Hippocampal formation (tissue), 2 donors: ENCODE measurements at places on chromosomes 12 and 14.
A peak's percentile ranks its signal among the peaks of the same experiment; 100 is the strongest.

DNA sequence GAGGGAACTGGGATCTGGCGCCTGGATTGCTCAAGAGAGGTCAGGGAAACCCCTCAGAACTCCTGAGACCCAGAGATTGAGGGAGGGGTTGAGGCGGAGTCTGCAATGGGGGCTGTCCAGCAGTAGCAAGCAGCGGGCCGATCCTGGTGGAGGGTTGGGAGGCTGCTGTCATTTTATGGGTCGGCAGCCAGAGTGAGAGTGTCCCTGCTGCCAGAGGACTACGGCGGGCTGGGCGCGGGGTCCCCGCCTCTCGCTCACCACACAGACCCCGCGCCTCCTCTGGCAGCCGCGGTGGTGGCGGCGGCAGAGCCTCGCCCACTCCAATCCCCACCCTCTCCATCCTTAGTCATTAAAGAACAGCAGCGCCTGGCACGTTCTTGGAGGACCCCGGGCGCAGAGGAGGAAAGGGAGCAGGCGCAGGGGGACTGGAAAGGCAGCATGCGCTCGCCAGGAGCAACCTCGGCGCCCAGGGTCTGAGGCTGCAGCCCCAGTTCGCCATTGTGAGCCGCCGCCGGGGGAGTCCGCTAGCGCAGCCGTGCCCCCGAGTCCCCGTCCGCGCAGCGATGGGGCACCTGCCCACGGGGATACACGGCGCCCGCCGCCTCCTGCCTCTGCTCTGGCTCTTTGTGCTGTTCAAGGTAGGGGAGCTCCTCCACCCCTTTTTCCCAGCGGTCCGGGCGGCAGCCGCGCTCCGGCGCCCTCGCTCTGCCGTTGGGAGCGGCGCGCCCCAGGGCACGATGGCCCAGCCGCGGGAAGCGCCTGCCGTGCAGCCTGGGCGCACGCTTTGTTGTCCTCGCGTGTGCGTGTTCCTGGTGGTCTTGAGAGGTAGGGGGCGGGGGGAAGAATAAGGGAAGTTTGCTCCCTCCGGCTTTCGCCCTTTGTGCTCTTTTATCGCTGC lies at the start of gene PTPRO:
Gene PTPRO (plus strand): TSS at position 345 of the 898 bp plus-strand sequence.
- no peak for DNase-seq

GRCh38 chr12:98401427-98401826 lies 114.0 kb upstream of the TMPO start:
- no peak for DNase-seq

DNA sequence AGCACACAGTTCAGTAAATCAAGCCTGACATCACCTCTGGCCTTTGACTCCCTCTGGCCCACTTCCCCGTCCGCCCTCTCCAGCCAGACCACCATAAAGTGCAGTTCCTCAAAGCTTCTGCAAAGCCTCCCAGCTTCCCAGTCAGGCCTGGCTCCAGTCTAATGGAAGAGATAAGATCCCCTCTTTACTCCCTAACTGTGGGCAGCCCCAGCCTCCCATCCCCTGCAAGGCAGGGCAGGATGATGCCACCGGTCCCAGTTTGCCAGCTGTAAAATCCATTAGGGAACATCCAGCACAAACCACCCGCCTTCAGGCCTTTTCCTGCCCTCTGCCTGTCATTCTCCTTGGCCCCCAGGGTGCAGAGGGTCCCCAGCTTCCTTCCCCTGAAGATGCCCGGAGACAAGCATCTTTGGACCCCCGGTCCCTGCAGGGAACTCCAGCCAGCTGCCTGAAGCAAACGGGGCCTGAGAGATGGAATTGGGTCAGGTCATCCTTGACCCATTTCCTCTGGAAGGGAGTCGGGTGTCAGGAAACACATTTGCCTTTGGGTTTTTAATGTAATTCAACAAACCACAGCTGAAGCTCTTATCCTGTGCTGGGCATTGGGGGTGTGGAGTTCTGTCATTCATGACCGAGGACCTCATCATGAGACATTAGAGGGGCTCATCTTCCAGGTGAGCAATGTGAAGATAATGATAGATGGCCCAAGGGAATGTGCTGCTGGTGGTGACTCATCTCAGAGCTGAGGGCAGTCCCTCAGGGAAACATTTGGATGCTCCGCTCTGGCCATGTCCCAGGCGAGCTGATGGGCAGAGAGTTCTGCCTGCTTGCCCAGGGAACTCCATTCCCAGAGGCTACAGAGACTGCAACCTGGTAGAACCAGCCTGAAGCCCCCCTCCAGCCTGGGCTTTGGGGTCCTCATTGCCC lies 93.8 kb upstream of the CLMN start:
- DNase-seq, result no peak

- no peak for DNase-seq
Observed at GRCh38 chr14:36271939-36272907, 48.2 kb downstream of the MBIP start.

- no peak for DNase-seq
Observed at GRCh38 chr12:46267825-46268582, 839 bp downstream of the SLC38A1 start.

DNA sequence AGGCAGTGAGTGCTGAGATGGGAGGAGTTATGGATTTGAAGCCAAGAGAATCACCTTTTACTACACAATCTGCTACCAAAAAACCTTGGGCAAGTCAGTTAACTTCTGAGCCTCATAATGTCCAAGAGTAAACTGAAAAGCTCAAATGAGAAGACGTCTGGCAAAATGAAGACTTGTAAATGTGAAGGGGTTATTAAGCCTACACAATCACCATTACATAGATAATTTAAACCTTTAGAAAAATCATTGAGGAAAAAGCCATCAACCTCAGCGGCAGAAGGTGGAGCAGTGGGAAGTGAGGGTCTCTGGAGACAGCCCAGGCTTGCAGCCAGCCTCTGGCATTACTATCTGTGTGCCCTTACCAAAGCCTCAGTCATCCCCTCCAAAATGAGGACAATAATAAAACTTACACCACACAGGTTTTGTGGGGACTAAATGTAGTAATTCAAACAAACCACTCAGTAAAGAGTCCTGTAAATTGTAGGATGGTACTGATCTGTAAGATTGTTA lies 50.5 kb upstream of the CCDC175 start:
- DNase-seq, result no peak

- no peak for DNase-seq
Observed at GRCh38 chr12:10389904-10390303, at the start of gene KLRK1. Gene KLRK1 (minus strand): TSS chr12:10390041. CDS start chr12:10388810, 1,231 bp downstream.

DNA sequence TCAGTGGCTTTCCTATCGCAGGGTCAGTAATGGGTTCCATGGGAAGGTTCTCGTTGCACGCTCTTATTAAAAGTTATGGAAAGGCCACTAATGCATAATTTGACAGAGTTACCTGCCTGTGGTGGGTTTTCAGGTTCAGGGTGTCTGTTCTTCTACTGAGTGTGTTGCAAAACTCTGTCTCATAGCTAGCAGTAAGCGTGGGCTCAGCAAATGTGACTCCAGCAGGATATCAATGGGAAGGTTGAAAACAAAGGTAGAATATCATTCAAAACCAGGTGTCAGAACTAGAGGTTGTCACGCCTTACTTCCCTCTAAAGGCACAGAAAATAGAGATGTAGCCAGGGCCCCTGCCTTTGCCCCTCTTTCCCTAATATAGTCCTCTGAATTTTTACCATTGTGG lies 24.9 kb downstream of the UBE3B start:
- no peak for DNase-seq

GRCh38 chr12:130981074-130981742 lies 27.5 kb downstream of the ADGRD1 start:
- no peak for DNase-seq

GRCh38 chr12:96912943-96913342 lies 5.9 kb downstream of the NEDD1 start:
- DNase-seq, result no peak

DNA sequence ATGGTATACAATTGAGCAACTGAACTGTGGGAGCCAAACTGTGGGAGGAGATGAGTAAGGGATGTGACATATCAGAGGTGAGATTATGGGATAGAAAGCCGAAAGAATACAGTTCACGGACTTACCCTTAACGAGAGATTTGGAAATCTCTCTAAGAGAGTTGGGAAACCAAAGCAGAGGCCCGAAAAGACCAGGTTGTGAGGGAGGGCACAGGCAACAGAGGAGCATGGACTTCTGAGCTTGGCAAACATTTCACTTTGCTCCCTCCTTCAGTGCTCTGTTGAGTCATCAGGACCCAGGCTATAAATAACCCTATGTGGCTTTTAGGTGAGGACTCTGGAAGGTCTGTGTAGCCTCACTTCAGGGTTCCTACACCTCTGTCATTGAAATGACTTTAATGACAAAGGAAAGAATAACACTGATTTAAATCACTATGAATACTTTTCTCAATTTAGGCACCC lies 120.6 kb downstream of the TGFB3 start:
- no peak for DNase-seq

- no peak for DNase-seq
Observed at GRCh38 chr12:58575256-58575655, 345.0 kb downstream of the LRIG3 start.

GRCh38 chr12:103821773-103822172 lies 19.3 kb downstream of the NT5DC3 start:
- no peak for DNase-seq

GRCh38 chr14:99593971-99594841 lies 9.8 kb downstream of the CCDC85C start:
- DNase-seq, result no peak

- DNase-seq, result peak; percentile 6
Observed at GRCh38 chr12:109264095-109264942, 44.8 kb downstream of the FOXN4 start.

DNA sequence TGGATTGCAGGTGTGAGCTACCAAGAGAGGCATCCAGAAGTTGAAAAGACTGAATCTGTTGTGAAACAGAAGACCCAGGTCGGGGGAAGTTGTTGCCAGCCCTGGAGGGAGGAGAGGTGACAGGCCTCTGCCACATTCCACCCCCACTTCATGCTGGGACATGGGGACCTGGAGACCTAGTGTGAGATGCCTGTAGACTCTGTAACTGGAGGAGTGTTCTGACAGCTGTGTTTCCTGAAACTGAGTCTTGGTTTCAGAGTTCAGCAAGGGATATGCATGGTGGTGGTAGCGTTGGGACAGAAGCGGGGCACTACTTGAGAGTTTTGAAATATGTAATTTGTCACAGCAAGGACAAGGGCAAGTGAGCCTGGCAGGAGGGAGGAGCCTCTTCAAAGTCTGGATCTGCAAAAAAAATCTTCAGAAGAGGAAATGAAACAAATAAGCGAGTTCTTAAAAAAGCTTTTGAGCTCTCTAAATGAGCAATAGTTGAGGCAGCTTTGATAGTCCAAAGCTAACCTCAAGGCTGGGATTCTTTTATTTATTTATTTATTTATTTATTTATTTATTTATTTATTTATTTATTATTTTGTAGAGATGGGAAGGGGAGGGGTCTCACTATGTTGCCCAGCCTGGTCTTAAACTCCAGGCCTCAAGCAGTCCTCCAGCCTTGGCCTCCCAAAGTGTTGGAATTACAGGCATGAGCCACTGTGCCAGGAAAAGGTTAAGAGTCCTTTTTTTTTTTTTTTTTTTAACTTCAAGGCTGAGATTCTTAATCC lies 58.9 kb upstream of the EEA1 start:
- DNase-seq, result no peak

DNA sequence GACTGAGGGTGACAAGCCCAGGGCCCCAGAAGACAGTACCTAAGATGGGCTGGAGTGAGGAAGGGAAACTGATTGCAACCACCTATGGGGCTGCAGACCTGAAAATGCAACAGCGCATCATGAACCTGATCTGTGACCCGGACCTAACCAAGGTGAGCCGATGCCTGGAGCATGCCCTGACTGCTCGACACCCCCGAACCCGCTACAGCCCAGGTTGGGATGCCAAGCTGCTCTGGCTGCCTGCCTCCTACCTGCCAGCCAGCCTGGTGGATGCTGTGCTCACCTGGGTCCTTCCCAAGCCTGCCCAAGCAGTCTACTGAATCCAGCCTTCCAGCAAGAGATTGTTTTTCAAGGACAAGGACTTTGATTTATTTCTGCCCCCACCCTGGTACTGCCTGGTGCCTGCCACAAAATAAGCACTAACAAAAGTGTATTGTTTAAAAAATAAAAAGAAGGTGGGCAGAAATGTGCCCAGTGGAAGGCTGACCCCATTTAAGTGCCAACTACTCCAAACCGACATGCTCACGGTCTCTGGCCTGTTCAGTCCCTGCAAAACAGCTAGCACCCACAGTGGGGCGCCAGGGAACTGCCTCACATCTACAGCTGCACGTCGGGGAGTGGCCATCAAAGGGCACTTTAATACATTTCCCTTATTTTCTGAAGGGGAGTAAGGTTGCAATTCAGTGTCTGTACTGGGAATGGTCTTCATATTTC lies 4.2 kb downstream of the RDH5 start:
- DNase-seq, result no peak

DNA sequence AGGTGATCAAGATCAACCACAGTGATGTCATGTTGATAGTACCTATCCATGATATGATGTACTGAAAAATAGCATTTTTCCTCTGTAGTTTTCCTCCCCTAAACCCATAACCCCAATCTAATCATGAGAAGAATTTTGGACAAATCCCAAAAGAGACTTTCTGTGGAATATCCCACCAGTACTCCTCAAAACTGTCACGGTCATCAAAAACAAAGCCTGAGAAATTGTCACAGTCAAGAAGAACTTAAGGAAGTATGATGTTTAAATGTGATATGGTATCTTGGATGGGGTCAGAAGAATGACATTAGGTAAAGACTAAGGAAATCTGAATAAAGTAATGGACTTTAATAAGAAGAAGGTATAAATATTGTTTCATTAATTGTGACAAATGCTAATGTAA lies 248.8 kb downstream of the RMST start:
- no peak for DNase-seq

- no peak for DNase-seq
Observed at GRCh38 chr14:22974530-22975313, 7.6 kb downstream of the AJUBA start.

DNA sequence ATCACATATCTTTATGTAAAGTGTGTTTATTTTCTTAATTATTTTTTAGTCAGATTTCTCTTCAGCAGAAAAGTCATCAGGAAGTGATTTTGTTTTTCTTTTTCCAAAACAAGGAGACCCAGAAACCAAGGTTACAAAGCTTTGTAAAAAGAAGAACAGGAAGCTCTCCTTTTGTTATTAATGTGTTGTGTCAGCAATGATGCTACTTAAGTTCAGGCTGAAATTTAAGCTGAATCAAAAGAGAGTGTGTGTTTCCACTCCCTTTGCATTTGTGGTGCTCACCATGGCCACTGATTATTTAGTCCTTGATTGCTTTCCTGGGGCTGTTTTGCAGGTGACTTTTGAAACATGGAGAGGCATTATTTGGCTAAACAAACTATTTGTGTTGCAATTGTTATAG lies 155.3 kb upstream of the ATP2B1 start:
- DNase-seq, result no peak

GRCh38 chr14:99028041-99028440 lies 244.0 kb downstream of the BCL11B start:
- DNase-seq, result no peak

GRCh38 chr12:46357438-46358324 lies 14.9 kb downstream of the SLC38A2 start:
- no peak for DNase-seq

DNA sequence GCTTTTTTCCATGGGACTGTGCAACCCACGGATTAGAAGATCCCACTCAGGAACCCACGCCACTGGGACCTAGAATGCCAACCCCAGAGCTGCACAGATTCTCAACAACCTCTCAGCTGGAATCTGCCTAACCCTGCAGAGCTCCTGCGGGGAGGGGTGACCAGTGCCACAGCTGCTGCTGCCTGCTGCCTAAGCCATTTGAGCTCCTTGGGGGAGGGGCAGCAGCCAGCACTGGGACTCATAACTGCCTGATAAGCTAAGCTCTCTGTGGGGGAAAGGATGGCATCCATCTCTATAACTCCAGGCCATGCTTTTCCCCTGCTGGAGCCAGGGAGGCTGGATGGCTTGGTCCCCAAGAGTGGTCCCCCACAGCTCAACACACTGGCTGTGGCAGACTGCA lies 182.8 kb downstream of the SLC5A8 start:
- DNase-seq, result no peak
